ENCODE measurements at places on chromosomes 4 and X. TPM values are rescaled to one million over a fixed set of nuclear protein-coding genes. Genes with fewer than 3 reads are reported as not detected.

The ESX1 gene
- not detected for total RNA-seq

The DCAF4L1 gene
- total RNA-seq, result under 0.01 TPM

The ADH7 gene
- total RNA-seq, result not detected

The MAGEA9B gene
- total RNA-seq, result not detected

The AGTR2 gene
- total RNA-seq, result not detected
